ENCODE measurements at places on chromosomes 2 and 18. TPM values are rescaled to one million over a fixed set of nuclear protein-coding genes. Genes with fewer than 3 reads are reported as not detected.

DNA sequence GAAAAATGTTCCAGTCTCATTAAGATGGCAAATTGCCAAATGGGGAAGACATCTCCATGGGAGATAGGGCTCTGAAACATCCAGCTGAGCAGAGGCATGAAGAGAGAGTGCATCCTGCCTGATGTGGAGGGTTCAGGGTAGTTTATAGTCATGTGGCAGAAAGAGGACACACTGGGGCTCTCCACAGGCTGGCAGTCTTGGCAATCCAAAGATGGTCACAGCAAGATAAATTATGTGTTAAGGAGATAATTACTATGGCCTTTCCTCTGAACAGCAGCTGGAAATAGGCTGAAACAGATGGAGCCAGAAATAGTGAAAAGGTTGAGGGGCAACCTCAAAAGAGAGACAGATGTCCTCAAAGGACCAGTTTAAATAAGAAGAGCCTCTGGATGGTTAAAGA is 97.2 kb downstream of the DCC start:
- H3K27ac ChIP-seq, result no peak overlapping the region
- H3K4me1 ChIP-seq, result no peaks in the 10 kb centered on the region
- no peaks in the 10 kb centered on the region for H3K36me3 ChIP-seq
- no peak overlapping the region for H3K4me3 ChIP-seq
- DNase-seq, result no peak

DNA sequence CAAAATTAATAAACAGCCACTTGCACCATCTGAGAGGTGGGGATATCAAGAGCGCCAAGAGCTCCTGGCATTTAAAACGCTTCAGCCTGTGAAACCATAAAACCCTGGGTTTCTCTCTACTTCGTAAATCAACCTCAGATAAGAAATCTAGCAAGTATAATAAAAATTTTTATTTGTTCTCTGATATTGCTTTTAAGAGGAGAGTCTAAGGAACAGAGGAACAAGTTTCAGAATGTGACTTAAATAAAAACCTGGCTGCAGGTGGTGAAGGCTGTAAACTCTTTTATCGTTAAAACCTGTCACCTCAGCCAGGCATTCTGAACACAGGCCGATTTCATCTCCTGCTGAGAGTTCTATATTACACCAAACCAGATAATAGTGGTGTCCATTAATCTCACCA is 9.9 kb downstream of the DYTN start:
- no peak overlapping the region for H3K4me3 ChIP-seq
- H3K27ac ChIP-seq, result no peak overlapping the region
- no peaks in the 10 kb centered on the region for H3K27me3 ChIP-seq
- H3K36me3 ChIP-seq, result no peaks in the 10 kb centered on the region
- H3K4me1 ChIP-seq, result no peaks in the 10 kb centered on the region

Gene HOXD1
- 5.6 TPM for polyA plus RNA-seq

- H3K36me3 ChIP-seq, result no peaks in the 10 kb centered on the region
- H3K4me1 ChIP-seq, result no peaks in the 10 kb centered on the region
- DNase-seq, result peak; percentile 5
- H3K27ac ChIP-seq, result no peak overlapping the region
- H3K4me3 ChIP-seq, result no peak overlapping the region
These were observed 176.6 kb upstream of the TACR1 start for GRCh38 chr2:75375646-75376582.

Gene TMEM37
- polyA plus RNA-seq, result 4.7 TPM

DNA sequence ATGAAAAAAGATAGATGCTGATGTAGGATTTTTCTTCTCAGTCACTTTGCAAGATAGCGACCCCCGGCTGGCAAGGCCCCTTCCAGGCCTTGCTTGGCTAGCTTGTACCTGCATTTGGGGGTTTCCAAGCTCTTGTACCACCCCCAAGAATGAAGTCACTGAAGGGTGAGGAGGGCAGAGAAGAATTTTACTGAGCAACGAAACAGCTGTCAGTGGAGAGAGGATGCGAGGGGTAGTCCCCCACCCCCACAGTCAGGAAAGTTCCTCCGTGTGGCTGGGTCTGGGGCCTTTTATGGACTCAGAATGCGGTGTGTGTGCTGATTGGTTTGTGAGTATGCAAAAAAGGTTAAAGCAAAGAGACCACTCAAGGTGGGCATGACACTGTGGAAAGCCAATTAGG is 382.0 kb downstream of the GPD2 start:
- H3K4me1 ChIP-seq, result no peaks in the 10 kb centered on the region
- no peak overlapping the region for H3K27ac ChIP-seq
- H3K4me3 ChIP-seq, result no peak overlapping the region

Gene LRRC30
- not detected for polyA plus RNA-seq

DNA sequence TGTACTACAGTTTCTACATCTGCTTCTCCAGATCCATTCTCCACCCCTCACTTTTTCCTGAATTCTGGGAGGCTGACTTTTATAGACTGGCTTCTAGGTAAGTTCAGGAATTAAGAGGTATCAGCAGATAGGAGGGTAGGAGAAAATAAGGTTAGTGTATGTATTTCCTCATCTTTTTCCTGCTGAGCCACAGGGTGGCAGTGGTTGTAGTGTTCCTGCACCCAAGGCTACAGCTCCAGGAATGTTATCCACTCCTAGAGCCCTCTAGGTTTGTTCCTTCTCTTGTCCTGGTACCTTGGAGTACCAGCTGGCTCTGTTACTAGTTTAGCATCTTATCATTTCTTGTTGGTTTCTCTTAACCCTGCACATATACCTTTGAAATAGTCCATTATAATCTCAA is 40.7 kb upstream of the C2orf66 start:
- H3K4me1 ChIP-seq, result no peaks in the 10 kb centered on the region
- H3K4me3 ChIP-seq, result no peak overlapping the region
- peak; percentile 19 for DNase-seq

Gene CXCR1
- polyA plus RNA-seq, result not detected

- no peak overlapping the region for H3K4me3 ChIP-seq
- H3K27me3 ChIP-seq, result no peaks in the 10 kb centered on the region
- no peak for DNase-seq
- H3K4me1 ChIP-seq, result peaks cover 2% of the 10 kb centered on the region
These were observed 51.7 kb upstream of the SPATS2L start for GRCh38 chr2:200254773-200255172.

- H3K4me3 ChIP-seq, result no peak overlapping the region
- no peaks in the 10 kb centered on the region for H3K36me3 ChIP-seq
- no peaks in the 10 kb centered on the region for H3K4me1 ChIP-seq
These were observed 11.2 kb downstream of the CASP10 start for GRCh38 chr2:201194097-201194496.

All from spinal cord (tissue), 10 donors.